ENCODE measurements at places on chromosomes 2 and 18. TPM values are rescaled to one million over a fixed set of nuclear protein-coding genes. Genes with fewer than 3 reads are reported as not detected.

DNA sequence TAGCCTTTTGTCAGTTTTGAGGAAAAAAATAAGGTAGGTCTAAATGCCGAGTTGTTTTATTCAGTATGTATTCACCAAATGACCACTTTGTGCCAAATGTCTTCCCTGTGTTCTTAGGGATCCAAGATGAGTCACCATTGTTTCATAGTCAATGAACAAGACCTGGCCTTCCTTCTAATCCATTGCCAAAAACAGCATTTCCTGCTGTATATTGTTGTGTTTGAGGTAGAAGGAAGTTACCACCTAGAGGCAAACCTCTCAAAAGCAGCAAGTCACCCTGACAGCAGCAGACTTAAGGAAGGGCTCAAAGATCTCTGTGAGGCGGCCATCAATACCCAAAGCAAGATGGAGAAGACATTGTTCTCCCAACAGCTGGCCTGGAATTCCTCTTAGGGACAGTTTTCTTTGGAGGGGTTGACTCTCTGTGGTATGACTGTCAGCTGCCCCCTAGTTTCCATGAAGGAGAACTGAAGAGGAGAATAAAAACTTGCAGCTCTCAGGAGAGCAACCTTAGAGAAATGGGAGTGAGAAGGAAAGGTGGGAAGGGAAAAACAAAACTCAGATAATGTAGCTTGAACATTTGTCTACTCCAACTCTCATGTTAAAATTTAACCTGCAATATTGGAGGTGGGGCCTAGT lies 328.3 kb downstream of the LRATD1 start:
- peak; percentile 10 for DNase-seq

DNA sequence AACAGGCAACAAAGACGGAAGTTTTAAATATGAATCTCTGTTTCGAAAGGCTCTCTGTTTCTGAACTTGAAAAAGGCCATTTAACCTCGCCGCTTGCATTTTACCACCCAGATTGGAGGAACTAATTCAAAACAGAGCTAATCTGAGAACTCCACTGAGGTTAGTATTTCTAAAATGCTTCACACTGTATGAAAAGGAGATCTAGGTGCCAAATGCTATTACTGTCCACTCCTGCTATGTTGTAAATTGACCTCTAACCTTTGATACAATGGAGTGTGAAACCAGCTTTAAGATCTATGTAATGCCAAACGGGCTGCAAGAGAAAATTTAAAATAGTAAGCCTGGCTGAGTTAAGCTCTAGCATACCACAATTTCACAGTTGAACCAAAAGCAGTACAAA lies 364.5 kb downstream of the IRS1 start:
- DNase-seq = no peak

DNA sequence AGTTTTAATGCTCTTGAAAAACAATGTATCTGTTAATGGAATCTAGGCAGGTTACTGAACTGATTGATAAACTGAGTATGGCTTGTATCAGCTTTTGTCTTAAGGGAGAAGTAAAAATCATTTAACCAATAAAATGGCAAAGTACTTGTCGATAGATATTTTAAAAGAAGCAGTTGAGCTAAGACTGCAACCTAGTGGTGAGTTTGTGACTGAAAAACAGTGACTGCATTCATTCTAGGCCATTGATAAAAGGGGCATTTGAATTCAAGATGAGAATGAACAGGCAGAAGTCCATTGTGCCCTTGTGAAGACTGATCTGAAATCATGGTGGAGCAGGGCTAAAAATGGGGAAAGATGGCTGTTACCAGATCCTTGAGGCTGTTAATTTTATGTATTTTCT lies 59.4 kb upstream of the MSTN start:
- DNase-seq = peak; percentile 78

DNA sequence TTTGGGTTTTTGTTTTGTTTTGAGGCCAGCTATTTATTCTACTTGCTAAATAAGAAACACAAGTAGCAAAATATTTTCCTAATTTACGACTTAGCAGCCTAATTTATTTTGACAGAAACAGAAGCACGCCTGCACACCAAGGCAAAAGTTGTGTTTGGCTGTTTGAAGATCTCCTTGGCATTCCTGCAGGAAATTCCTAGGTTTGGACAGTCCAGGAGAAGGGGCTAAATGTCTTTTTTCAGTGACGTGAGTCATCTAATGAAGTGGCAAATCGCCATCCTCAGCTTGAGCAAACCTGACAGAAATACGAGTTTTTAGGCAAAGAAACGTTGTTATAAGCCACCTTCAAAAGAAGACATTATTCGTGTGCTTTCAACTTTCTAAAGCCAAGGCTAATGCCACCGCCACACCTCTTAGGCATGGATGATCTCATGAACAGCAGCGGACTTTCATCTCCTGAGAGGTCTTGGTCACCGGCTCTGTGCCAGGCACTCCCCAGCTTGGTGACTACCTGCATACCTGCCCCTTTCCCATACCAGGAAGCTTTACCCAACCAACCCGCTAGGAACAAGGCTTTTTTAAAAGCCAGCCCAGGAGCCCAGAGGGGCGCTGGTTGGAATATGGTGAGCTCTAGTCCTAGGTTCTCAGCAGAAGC lies 30.9 kb downstream of the STK39 start:
- no peak for DNase-seq

DNA sequence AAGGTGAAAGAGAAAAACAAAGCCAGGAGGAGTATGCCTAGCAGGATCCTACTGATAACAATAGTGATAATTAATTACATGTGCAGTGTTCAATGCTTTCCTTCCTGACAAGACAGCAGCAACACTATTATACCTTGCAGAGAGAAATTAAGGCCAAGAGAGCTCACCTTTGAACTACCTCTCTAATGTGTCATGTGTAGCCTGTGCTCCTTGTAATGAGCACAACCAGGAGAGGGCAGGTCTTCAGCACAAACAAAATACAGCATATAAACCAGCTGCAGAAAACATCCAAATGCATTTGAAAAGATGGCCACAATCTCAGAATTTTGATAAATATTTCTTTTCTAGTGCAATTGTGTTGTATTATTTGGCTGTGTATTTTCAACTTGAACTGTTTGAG lies 1425.7 kb downstream of the DSC3 start:
- DNase-seq = no peak

DNA sequence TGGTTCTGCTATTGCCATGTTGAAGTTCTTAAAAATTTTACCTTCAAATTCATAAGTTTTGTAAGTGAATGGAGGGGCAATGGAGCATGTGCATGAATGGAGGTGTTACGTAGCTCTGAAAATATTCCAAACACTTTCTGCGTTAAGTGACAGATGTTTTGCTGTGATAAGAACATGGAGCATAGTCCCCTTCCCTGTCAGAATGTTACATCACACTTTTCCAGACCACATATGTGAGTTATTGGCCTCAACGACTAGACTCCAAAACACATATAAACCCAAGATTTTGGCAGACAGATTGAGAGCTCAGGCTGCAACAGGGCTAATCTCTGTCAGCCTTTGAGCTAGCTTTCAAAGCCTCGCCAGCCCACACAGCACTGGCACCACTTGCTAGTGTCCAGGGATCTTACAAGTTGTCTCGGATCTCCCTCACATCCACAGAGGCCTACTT lies 27.2 kb upstream of the MFSD6 start:
- no peak for DNase-seq

- no peak for DNase-seq
These were observed 6.9 kb downstream of the HDAC4 start for GRCh38 chr2:239393941-239394340.

- DNase-seq = no peak
These were observed 210.2 kb downstream of the TSN start for GRCh38 chr2:121965661-121966060.

DNA sequence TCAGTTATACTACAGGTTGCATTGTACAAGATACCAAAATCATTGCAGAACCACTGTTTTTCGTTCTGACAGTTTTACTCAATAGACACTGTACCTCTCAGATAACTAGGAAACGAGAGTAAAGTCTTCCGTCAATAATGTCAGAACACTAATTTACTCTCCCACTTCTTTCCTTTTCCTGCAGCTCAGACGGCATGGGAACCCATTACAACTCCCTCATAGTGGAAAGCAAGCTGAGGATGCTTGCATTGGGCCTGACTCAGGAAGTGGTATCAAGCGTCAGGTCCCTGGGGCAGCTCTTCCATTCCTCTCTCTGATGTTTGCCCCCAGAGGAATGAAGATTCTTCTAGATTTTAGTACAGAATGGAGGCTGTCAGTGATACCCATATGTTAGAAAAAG lies 23.9 kb upstream of the FHL2 start:
- DNase-seq = no peak

- DNase-seq = no peak
These were observed 331.8 kb downstream of the MTX2 start for GRCh38 chr2:176601066-176601465.

DNA sequence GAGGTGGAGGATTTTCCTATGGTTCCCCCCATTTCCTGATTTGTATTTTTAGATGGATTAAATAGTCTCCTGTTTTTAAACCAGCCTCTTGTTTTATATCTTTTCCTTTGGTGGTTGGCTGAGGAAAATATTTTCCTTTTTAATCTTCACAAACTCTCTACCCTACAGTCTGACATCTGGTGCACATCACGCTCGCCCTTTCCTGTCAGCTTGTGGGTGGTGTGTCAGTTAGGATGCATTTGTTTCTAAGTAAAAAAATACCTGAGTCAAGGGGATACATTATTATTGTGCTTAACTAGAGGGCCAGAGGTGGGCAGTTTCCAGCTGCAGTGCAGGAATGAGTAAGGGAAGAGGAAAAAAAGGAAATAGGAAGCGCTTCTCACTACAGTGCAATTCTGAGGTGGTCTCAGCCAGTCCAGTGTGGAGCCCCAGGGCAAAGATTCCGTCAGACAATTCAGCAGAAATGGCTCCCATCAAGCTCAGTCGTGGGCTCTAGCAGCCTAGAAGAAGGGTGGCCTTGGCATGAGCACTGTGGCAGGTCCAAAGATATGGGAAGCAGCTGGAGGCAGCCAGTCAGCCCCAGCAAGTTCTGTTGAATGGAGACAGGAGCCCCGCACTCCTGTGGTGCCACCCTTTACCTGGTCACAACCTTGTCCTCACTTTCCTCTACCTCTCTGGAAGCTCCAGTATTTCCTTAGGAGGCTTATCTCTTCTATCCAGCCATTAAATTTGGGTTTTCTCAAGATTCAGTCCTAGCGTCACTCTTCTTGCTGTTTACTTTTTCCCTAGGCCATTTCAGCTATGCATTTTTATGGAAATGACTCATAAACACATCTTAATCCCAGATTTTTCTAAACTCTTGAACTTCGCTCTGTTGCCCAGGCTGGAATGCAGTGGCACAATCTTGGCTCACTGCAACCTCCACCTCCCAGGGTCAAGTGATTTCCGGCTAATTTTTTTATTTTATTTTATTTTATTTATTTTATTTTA lies 18.5 kb downstream of the SFTPB start:
- no peak for DNase-seq

GRCh38 chr2:58157754-58158153 lies 83.4 kb downstream of the FANCL start:
- DNase-seq = no peak

GRCh38 chr2:62181843-62182242 lies 14.1 kb upstream of the B3GNT2 start:
- no peak for DNase-seq

DNA sequence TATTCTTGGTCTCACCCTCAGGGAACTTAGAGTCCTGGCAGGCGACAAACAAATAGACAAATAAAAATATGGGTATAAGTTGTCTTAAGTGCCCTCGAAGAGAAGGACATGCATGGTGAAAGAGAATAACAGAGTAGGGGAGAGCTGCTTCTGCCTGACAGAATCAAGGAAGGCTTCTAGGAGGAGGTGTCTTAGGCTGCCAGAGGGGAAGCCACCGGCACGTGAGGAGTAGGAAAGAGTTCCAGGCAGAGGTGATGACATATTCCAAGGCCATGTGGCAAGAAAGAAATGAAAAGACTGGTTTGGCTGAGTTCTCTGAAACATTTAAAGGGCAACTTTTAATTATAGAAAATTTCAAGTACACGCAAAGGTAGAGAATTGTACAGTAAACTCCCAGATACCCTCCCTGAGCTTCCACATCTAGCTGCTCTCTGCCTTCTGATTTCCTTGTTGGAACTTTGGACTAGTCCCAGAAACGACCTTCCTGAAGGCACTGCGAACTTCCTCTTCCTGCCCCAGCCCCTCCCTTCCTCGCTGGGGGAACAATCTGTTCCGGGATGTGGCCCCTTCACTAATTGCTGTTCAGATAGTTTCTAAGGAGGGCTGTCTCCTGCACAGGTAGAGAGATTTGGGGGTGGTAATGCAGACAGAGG lies 91.7 kb downstream of the DYSF start:
- no peak for DNase-seq

DNA sequence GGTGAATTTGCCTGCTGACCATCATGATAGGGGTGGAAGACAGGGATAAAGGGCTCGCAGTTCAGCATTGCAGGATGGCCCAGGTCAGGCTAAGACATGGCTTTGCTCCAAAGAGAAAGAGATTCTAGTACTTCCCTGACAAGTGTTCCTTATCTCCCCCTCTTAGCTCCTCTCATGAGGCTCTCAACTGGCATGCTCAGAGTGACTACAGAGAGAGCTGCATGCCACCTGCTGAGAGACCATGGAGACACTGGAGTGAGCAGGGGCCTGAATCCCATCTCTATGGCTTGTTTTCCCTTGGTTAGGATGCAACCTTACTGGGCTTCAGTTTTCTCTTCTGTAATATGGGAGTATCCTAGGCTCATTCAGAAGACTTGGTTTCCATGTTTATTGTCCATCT lies 94.3 kb downstream of the ARHGAP15 start:
- DNase-seq = peak; percentile 9

The UPP2 gene
- not detected for polyA plus RNA-seq

The DSC2 gene
- polyA plus RNA-seq = 7.9 TPM

The CD207 gene
- polyA plus RNA-seq = not detected

The LCLAT1 gene
- 11.5 TPM for polyA plus RNA-seq

The SLC8A1 gene
- 2.5 TPM for polyA plus RNA-seq

The TRAF3IP1 gene
- 20.0 TPM for polyA plus RNA-seq

All from GM23338 (cell line).